ENCODE measurements at places on chromosomes 5 and 9.

DNA sequence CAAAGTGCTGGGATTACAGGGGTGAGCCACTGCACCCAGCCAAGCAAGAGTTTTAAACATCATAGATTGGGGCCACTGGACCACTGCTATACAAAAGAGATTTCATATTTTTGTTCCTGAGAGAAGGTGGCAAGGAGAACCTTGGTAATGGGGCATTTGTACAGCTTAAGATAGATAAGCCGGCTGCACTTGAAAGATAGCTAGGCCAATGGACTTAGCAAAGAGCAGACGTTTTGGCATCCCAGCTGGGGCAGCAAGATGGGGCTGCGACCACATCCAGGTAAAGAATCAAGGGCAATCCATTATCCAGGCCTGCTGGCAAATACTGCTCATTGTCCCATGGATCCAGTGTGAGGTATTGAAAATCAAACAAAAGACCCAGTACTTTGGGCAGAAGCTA, 3.9 kb upstream of the ISCA1 start:
- no peak for DNase-seq

GRCh38 chr5:93225748-93226147, 355.3 kb downstream of the NR2F1-AS1 start:
- no peak for DNase-seq

GRCh38 chr9:33227741-33228140, 12.2 kb upstream of the SPINK4 start:
- DNase-seq = no peak

DNA sequence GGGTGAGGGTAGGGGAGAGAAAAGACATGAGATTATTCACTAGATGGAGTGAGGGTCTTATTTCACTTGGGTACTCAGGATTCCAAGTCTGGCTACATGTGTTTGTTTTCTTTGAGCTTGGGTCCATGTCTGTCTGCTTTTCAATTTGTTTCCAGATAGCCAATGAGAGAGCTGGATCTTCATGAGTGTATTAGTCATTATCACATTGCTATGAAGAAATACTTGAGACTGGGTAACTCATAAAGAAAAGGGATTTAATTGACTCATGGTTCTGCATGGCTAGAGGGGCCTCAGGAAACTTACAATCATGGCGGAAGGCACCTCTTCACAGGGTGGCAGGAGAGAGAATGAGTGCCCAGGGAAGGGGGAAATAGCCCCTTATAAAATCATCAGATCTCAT, 196.8 kb upstream of the TRIM32 start:
- DNase-seq = no peak

- no peak for DNase-seq
These were observed 79.5 kb downstream of the RFX3 start for GRCh38 chr9:3446313-3446712.

GRCh38 chr5:54276048-54276447, 34.3 kb downstream of the ARL15 start:
- DNase-seq = no peak

- no peak for DNase-seq
These were observed 81.6 kb downstream of the ADAMTS16 start for GRCh38 chr5:5221724-5222123.

GRCh38 chr9:97866848-97867247, 13.8 kb downstream of the FOXE1 start:
- no peak for DNase-seq

DNA sequence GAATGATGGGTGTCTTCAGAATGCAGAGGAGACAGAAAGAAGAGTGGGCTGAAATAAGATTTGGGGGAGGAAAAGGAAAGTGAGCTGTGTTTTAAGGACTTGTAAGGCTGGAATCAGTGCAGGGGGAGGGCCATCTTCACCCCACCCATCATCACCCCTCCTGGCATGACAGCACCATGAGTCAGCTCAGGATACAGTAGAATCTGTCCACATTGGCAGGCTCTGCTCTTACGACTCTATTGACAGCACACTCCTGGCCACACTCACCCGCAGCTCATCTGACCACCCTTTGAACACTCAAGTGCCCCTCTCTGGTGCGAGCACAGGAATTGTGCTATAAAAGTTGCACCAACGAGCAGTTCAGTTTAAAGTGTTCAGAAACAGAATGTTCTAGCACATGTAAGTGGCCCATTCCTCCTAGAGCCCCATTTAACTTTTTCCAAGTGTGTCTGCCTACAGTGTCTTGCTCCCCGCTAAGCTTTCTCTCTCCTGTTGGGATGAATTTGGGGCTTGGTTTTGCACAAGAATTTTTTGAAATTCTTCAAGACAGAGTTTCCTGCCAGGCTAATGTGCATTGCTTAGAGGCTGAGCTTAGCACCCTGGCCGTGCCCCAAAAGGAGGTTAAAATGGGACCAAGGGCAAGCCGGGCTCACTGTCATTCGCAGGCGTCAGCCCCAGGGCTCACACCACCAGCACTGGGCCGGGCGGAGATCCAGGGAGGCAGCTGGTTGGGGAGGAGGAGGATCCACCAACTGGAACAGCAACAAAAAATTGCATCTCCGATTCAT, 12.0 kb downstream of the ADRA1B start:
- DNase-seq = no peak

DNA sequence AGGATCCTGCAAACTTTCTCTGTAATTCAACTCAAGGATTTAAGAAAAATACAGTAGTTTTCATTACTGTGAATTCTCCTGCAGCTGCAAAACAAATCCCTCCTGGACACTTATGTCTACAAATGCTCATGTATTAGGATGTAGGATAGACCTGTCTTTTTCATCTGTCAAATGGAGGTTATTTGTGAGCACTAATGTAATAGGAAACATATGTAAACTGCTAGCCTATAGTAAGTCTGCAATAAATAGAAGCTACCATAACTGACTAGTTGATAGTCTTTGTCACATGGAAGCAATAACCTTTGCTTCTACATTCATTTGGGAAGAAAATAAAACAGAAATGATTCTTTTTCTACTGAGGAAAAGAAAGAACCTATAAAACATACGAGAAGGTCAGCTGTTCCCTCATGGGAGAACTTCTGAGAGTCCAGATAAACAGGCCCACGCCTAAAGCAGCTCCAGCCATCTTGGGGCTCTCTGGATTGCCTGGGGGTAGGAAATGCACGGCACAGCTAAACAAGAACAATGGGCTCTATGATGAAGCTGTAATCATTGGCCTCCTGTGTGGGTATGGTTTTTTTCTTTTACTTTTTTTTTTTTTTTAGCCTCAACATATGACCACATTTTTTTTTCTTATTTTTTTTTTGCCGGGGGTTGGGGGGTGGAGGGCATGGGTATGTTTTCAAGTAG, 6.2 kb downstream of the KCNV2 start:
- no peak for DNase-seq

DNA sequence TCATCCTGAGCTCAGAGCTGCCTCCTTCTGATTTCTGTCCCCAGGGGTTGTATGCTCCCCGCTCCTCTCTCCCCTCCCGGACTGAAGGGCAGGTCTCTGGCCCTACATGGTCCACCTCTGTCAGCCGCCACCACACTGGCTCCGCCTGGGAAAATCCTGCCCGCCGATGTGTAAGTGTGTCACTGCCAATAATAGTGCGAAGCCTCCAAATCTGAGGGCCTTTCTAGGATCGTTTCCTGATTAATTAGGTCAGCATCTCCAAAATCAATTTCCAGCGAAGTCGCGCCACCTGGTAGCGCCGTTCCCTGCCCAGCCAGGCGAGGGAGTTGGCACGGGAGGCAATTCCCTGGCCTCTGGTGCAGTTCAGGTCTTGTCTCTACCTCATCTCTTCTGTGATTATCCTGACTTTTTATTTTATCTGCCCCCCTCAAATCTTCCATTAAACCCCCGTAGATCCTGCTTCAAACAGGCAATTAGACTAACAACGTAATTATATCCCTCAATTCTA, 73.5 kb downstream of the ZNF618 start:
- no peak for DNase-seq

DNA sequence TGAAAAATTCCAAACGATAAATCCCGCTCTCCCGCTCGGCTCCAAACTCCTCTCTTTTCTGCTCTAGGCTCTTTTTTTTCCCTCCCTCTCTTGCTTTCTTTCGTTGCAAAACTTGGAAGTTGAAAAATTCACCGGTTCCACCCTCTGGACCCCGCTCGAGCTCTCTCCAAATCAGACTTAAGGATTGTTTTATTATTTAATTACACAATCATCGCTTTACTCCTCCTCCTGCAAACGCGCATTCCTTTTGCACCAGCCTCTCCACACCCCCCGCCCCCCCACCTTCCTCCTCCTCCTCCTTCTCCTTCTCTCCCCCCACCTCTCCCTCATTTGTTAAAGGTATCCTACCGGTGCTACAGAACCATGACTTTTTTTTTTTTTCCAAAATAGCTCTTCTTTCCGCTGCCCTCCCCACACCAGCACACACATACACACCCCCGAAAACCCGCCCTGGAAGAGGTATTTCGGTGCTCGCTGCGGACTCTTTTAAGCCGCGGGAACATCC, 535 bp upstream of the NFIB start:
- DNase-seq = no peak

- DNase-seq = no peak
These were observed 99.6 kb upstream of the SLC44A1 start for GRCh38 chr9:105144841-105145240.

DNA sequence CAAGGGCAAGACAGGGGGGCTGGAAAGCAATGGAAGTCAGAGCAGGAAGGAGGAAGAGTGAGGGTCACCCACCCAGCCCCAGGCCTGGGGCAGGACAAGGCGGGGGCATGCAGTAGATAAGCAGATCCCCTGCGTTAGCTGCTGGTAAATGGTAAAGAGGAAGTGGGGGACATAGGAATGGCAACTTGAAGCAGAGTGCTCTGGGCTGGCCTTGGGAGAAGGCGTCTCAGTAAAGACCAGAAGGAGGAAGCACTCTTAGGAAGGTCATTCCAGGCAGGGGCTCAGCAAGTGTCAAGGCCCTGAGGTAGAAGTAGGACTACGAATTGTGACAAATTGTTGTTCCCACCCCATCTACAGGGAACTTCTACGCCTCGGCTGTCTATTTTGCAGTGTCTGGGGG, 15.1 kb downstream of the TCOF1 start:
- no peak for DNase-seq

- DNase-seq = no peak
These were observed 1.7 kb downstream of the SIL1 start for GRCh38 chr5:139196296-139196956.

DNA sequence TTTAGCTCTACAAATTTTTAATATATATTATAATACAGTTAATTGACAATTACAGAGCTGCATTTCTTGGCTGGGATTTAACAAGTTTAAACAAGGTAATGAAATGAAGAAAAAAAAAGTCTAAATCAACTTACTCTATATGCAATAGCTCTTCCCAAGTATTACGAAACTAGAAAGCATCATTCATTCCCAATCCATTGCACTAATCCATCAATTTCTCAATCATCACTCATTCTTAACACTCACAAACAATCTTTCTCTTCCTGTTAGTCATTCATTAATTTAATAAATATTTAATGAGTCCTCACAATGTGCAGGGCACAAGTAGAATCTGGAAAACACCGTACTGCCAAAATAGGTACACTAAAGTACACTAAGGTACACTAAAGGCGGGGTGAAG, 42.9 kb upstream of the APBA1 start:
- DNase-seq = no peak

GRCh38 chr5:125413496-125414274, 667.2 kb upstream of the ZNF608 start:
- no peak for DNase-seq

GRCh38 chr9:68947015-68947414, 66.9 kb downstream of the PRKACG start:
- no peak for DNase-seq

DNA sequence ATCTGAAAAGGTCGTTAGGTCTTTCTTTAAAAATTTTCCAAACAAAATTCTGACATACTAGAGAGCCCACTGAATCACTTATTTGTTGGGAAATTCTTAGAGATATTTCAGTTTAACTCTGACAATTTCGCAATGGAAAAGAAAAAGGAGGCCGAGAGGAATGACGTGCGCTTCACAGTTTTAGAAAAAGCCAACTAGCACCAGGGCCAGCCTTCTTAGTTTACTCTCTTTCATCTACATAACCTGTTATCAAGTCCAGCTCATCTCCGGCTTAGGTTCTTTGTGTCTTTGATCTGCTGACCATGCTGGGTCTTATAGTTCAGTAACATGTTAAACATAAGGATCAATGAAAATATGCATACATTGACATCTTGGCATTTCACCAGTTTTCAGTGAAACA, 201.7 kb upstream of the TAS2R1 start:
- DNase-seq = no peak

DNA sequence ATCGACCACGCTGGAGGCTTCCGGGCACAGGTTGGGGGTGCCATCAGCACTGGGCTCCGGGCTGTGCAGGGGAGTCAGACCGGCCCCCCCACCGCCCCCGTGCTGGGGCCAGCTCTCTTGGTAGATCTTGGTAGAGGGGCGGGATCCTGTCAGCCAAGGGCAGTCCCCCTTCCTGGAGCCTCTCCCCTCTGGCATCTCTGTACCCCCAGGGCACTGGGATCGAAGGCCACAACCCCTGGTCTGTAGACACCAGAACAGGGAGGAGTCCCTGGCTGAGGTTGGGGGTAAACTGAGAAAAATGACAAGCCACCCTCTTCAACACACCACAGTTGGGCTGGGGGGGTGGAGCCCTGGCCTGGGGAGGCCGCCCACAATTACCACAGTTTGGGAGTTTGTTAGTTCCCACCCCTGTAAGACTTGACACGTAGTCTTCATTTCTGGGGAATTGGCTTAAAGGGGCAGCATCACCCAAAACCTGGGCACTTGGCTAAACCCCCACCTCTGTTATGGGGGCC, 882 bp downstream of the CERCAM start:
- DNase-seq = no peak

DNA sequence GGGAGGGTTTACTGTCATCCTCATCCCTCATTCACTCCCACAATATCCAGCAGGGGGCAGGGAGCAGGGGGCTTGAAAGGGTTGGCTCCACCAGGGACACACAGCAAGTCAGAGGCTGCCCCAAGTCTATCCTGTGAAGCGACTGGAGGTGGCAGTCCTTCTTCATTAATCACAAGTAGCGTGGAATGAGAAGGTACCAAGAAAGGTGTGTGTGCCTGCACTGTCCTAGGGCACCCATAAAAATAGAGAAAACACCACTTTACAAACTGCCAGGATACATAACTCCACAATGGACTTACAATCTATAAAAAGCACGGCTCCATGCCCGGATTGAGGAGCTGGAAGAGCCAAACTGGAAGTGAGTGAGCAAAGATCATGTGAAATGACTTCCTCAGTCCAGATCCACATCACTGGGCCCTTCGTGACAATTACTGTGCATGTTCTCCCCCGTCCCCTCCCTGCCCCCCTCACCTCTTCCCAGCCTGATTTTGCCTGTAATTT, 183.9 kb downstream of the SLIT3 start:
- DNase-seq = no peak

GRCh38 chr5:18433336-18433735, 799.1 kb downstream of the TAF11L14 start:
- no peak for DNase-seq

- DNase-seq = no peak
These were observed 18.1 kb upstream of the RGMB start for GRCh38 chr5:98755406-98755805.

DNA sequence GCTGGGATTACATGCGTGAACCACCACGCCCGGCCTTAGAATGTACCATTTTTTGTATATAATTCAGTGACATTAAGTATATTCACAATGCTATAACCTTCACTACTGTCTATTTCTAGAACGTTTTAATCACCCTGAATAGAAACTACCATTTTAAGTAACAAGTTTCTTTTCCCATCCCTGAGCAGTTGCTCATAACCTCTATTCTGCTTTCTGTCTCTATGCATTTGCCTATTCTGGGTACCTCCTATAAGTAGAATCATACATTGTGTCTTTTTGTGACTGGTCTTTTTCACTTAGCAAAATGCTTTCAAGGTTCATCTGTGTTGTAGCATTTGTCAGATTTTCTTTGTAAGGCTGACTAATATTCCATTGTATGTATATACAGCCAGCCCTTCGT, 39.9 kb downstream of the DDX46 start:
- no peak for DNase-seq

GRCh38 chr9:91994422-91994821, 44.4 kb upstream of the ROR2 start:
- DNase-seq = no peak

All from stimulated activated CD4-positive, alpha-beta T cell treated with anti-CD3 and anti-CD28 coated beads, Interleukin-12 subunit alpha, Interleukin-12 subunit beta, amount 100 ng/mL, for 24 hours (primary cell).